ENCODE measurements at places on chromosomes 5 and 9. TPM values are rescaled to one million over a fixed set of nuclear protein-coding genes. Genes with fewer than 3 reads are reported as not detected.

PCDHB3 gene
- 5.7 TPM for total RNA-seq

PCDHGB7 gene
- total RNA-seq: 7.0 TPM

TLX3 gene
- total RNA-seq: 0.52 TPM

IFNE gene
- total RNA-seq: not detected

INSL6 gene
- not detected for total RNA-seq

MAMDC2 gene
- total RNA-seq: 0.21 TPM

IL31RA gene
- not detected for total RNA-seq

ECPAS gene
- total RNA-seq: 101 TPM

DNA sequence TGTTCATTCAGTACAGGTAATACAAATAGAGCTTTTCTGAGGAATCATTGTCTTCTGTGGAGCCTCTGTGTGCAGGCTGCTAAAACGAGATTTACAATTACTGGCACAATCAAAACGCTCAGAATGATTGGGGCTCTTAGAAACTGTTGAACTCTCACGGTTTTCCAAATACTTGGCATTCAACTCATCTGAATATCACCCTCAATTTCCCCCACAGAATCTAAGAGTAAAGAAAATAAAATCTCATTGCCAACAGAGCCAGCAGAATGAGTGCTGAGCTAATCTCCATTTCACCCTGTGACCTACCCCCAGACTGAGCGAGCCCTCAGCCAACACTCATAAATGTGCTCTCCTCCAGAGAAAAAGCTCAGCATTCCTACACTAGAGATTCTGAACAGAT, 35.3 kb upstream of the TMED7 start:
- no peak for DNase-seq

DNA sequence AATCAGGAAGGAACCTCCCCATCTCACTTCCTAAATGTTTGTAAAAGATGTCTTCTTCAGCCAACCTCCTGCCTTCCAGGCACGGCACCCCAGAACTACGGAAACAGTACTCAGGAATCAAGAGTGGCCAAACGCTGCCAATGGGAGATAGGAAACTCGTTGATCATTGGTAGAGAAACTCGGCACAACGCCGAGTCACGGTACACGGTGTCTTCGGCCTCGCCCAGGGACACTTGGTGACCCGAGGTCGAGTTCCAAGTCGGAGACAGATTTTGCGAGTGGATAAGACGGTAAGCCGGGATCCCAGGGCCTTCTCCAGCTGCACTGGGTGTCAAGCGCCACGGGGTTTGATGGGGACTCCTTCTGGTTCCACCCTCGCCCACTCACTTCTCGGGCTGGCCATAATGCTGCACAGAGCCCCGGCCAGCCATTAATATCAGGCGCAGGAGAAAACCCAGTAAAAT, 343 bp downstream of the KIAA0825 start:
- DNase-seq: peak; percentile 9

- DNase-seq: no peak
Observed at GRCh38 chr5:12876541-12877298, 972.5 kb upstream of the CTNND2 start.

- no peak for DNase-seq
Observed at GRCh38 chr5:149413477-149414210, 34.6 kb upstream of the IL17B start.

DNA sequence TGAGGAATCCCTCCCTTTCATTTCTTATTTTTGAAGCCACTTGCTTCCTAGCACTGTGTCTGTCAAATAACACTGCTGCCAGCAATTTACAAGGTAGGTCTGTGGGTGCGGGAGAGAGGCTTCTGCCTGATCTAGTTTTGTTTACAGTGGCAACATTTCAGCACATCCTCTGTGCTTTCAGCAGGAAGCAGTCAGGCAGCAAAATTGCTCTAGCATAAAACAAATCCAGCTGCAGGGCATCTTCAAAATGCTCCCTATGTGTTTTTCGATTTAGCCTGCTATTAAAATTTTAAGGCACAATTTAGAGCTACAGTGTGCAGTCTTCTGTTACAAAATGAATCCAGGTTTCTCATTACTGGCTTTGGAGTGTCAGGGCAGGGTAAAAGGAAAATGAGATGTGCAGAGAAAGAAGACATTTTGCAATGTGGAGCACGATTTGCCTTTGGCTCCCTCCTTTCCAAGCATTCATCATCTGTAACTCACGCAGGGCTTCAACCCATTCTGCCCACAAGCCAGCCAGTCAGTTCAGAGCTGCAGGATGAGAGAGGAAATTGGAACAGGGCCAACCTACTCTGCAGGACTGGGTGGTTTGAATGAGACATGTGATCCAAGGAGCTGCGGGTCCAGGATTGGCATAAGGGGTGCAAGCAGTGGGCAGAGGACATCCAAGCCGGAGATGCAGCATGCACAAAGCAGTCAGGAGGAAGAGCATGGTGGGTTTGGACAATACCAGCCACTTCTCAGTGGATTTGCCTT, 143.4 kb upstream of the APC start:
- no peak for DNase-seq

GRCh38 chr9:83444110-83444509, 94.1 kb downstream of the FRMD3 start:
- DNase-seq: no peak

DNA sequence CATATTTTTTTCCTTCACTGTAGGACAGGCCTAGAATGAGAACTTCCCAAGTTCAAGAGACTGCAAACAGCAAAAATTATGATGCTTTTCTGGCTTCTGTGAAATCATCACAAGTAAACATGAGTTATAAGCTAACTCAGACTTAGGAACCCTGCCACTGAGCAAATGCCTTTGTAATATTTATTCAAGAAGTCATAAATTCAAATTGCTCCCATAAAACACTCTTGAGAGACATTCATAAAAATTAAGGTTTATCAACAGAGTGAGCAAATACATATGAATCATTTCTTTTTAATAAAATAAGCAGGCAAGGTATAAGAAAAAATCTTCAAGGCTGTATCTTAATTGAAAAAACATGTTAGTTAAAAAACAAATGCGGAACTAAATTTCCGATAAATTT, 124.2 kb downstream of the GNA14 start:
- DNase-seq: no peak

- no peak for DNase-seq
Observed at GRCh38 chr5:50655810-50656205, 10.6 kb upstream of the PARP8 start.

- DNase-seq: no peak
Observed at GRCh38 chr5:94094793-94095441, 353.5 kb upstream of the POU5F2 start.

- no peak for DNase-seq
Observed at GRCh38 chr5:1743061-1743768, 56.4 kb downstream of the MRPL36 start.

- no peak for DNase-seq
Observed at GRCh38 chr9:94927762-94928670, 201.5 kb downstream of the AOPEP start.

GRCh38 chr9:17528859-17529258, 50.0 kb upstream of the SH3GL2 start:
- no peak for DNase-seq

DNA sequence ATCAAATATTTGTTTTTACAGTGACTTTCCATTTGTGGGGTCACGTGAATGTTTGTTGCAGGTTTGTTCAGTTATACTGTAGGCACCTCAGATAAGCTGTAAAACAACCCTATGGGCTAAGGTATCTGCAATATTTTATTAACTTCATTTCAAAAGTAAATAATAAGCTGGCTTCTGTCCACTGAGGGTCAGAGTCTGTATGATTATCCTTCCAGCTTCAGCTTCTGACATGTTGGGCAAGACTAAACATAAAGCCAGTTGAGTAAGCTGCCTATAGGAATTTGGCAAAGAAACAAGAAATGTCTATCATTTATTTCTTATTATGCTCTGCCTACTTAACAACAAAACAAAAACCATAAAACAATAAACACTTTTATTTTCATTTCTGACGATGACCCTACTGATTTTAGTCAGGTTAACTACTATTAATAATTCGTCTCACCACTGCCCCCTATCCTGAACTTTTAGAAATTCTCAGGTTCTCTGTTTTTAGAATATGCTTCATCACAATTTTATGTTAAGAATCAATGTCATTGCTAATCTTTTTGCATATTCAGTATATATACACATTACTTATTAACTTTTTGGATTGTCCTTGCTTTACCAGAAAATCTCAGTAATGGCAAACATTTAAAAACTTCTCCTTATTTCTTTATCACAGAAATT, 413.6 kb upstream of the ADAMTSL1 start:
- DNase-seq: no peak

DNA sequence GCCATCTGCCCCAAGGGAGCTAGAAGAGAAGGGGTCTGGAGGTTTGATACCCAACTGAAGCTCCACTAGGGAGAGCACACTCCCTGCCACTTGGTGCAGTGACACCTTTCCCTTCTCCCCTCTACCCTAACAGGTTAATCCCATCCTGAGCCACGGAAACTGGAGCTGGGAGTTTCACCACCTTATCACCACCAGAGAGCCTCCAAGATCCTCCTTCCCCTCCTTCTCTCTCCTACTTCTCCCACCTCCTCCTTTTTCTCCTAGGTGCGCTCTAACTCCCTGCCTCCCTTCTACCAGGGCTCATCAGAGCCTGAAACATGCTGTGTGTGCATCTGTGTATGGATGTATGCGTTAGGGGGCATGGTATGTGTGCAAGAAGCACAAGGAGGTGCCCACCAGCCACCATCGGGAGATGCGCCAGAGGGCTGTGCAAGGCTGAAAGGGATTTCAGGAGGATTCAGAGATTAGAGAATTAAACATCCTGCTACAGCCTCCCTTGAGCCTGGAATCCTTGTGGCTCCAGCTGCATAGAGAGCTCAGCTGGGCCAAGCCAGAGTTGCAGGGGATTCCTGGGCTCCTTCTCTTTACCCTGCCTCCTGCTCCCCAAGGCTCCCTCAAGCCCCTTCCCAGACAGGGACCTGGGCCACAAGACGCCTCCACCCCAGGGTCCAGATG, 89.8 kb downstream of the PCDH1 start:
- DNase-seq: no peak

DNA sequence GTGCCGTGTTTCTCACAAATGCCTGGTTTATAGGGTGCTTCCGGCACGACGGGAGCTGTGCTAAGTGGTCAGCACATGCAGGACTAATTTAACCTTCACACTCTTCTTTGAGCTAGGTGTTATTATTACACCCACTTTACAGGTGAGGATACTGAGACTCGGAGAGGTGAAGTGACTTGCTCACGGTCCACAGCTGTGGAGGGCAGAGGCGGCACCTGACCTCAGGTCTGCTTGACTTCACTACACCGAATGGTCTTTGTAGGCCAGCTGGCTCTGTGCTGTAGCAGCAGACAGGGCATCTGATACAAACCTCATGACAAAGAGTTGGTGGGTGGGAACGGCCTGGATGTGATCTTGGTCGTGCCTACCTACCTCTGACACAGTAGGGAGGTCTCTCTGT, 102.0 kb upstream of the BOD1 start:
- DNase-seq: no peak

GRCh38 chr5:80248378-80248777, 7.5 kb downstream of the SERINC5 start:
- DNase-seq: no peak

GRCh38 chr5:17316970-17317459, 99.6 kb downstream of the BASP1 start:
- no peak for DNase-seq

DNA sequence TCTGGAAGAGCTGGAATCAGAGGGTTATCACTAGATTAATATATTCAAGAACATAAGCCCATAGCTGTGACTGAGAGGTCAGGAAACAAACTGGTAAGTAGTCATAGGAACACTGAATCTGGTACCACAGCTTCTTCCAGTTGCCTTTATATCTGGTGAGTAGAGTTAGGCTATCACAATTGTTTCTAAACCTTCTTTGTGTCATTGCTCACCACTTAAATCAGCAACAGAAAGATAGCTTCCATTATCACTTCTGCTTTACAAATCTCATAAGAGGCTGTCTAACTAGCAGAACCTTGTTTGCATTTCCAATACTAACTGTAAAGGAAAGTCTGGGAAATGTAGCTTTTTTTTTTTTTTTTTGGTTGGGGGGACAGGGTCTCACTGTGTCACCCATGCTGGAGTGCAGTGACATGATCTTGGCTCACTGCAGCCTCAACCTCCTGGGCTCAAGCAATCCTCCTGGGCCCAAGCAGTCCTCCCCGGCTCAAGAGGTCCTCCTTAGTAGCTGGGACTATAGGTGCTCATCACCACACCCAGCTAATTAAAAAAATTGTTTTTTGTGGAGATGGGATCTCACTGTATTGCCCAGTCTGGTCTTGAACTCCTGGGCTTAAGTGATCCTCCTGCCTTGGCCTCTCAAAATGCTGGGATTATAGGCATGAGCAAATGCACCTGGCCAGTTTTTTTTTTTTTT, 22.0 kb downstream of the CDC42SE2 start:
- no peak for DNase-seq

- no peak for DNase-seq
Observed at GRCh38 chr5:2415678-2416077, 335.8 kb downstream of the IRX2 start.

DNA sequence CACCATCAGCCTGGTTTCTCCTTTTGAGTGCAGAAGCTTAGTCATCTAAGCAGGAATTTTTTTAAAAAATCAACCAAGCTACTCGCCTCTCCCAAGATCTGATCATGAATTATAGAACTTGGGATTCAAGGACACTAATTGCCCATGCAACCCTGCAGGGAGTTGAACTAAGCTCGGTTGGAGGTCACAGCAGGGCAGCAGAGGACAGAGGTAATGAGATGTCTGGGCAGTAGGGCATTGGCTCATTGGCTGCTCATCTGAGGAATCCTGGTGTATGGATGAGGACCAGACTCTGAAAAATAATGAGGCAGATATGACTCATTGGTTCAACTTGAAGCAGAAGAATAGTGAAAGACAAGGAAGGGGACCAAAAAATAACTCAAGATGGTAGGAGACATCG, 111.8 kb upstream of the TLE1 start:
- DNase-seq: no peak

GRCh38 chr5:154829181-154829588, 21.2 kb downstream of the FAXDC2 start:
- no peak for DNase-seq

DNA sequence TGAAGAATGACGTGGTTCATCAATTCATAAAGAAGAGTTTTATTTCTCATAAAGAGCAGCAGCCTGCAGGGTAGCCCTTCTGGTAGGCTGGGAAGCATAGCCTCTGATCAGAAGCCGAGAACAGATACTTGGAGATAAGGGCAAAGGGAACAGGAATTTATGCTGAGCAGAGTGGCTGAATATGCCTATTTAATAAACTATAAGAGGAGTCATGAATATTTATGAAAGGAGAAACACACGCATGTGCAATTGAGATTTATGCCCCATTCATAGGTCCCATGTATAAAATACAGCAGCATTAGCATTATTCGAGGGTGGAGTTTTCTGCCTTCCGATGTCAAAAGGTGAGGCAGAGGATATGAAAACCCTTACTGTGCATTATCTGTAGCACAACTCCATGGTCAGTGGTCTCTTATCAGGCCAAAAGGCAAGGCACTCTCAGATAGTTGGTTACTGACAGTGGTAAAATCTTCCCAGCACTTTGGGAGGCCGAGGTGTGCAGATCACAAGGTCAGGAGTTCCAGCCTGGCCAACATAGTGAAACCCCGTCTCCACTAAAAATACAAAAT, 569.1 kb downstream of the ACTL7B start:
- DNase-seq: no peak

DNA sequence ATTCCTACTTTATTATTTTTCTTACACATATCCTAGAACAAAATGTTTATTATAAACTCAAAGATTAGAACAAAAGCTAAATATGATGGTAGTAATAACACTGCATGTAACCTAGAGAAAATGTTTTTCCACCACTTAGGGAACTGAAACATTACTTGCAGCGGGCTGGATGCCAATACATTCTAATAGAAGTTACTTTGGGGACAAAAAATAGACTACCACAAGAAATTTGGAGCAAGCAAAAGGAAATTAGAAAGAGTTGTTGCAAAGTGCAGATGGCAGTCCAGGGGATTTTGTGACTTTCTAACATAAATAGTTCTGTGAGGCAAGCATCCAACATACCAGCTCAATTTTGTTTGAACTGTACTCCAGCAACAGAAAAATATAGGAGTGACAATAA, 255.3 kb upstream of the GRIN3A start:
- DNase-seq: no peak

Data from neural crest cell (in vitro differentiated cells).